ENCODE measurements at places on chromosomes 1 and 21.

DNA sequence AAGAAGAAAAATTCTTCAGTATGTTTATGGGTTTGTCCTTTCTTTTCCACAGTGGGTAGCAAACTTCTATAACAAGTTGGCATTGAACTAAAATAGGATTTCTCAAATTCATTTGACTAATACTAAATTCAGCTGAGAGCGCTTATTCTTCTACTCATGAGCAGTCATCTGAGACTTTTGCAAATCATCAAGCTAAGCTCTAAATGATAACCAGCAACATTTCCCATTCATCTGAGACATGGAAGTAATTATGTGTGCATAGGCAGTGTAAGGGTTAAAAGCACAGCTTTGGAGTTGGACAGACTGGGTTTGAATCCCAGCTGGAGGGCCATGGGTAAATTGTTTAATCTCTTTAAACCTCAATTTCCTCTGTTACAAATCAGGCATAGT is 18.3 kb upstream of the CNR2 start:
- no peak for DNase-seq

DNA sequence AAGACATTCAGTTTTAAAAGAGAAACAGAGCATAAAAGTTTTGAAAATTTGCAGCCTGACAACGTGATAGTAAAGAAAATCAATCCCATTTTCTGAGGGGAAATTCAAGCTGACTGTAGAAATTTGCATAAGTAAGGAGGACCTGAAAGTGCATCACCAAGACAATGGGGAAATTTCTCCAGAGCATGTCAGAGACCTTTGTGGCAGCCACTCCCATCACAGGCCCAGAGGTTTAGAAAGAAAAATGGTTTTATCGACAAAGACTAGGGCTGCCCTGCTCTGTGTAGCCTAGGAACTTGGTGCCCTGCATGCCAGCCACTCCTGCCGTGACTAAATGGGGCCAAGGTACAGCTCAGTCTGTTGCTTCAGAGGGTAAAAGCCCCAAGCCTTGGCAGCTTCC is 1640.2 kb upstream of the PRMT6 start:
- DNase-seq, result no peak

GRCh38 chr1:152537496-152537895 is 23.2 kb downstream of the CRCT1 start:
- DNase-seq, result no peak

DNA sequence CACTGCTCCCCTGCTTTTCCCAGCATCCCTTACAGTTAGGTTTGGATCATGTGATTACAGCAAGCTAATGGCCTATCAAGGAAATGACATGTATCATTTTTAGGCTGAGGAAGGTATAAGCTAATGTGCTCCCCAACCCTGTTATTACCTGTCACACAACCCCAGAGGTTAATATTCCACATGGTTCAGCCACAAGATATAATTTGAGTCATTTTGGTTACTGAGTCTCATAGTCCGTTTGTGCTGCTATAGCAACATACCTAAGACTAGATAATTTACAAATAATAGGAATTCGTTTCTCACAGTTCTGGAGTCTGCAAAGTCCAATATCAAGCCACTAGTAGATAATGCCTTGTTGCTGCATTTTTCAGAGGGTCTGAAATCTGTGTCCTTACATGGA is 29.1 kb upstream of the SLC16A1 start:
- no peak for DNase-seq

DNA sequence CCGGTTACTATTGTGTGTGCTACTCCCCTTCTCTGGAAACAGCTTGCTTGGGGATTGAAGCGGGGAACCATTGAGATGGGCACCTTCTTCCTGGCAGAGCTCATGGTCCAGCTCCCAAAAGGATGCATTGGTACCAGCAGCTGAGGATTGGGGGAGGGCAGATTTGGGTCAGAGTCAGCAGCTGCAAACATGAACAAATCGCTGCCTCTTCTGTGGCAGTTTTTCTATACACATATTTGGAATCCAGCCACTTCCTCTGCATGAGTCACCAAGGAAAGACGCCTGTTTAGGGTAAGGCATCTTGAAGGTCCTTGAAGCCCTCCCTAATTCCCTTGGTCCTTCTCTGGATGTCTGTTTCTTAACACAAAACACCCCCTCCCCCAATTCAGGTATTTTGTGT is 104.7 kb downstream of the DAB1 start:
- no peak for DNase-seq

GRCh38 chr1:183484254-183484653 is 12.0 kb downstream of the SMG7 start:
- no peak for DNase-seq

DNA sequence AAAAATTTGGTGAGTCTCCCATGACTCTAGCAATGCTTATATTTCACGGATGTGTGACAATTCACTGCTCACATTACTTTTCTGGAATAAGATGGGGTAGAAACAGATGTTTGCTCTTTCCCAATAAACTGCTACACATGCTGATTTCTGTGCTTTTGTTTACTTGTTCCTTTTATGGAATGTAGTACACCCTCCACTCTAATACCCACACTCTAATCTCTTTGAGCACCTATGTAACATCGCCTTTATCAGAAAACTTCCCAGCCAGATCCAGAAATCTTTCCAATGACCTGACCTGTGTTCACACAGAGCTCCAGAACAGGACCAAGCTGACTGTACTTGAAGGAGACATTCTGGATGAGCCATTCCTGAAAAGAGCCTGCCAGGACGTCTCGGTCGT is 4.2 kb downstream of the HSD3B2 start:
- no peak for DNase-seq

- DNase-seq, result no peak
Measured at GRCh38 chr1:75996196-75996595, 64.0 kb upstream of the ASB17 start.
